Activated T-cell treated with anti-CD3 and anti-CD28 coated beads, Interleukin-2, amount 50 U/mL, for 72 hours (primary cell): ENCODE measurements at places on chromosomes 12 and 14. TPM values are rescaled to one million over a fixed set of nuclear protein-coding genes. Genes with fewer than 3 reads are reported as not detected.

TOMM20L gene
- not detected for total RNA-seq

ADGRD1 gene
- 2.5 TPM for total RNA-seq

LRRC10 gene
- total RNA-seq: not detected

NPC2 gene
- total RNA-seq: 35.4 TPM

- no peak overlapping the region for H3K27ac ChIP-seq
- H3K4me3 ChIP-seq: no peak overlapping the region
- H3K36me3 ChIP-seq: no peaks in the 10 kb centered on the region
- H3K4me1 ChIP-seq: peaks cover 25% of the 10 kb centered on the region
- no peak for DNase-seq
These were observed 1.9 kb downstream of the PTPN21 start for GRCh38 chr14:88552876-88553275.

GRCh38 chr12:67327466-67327865 lies 58.3 kb downstream of the CAND1 start:
- peaks cover 1% of the 10 kb centered on the region for H3K36me3 ChIP-seq
- H3K27ac ChIP-seq: no peak overlapping the region
- H3K4me3 ChIP-seq: no peak overlapping the region
- H3K27me3 ChIP-seq: no peaks in the 10 kb centered on the region
- no peak for DNase-seq
- peaks cover 6% of the 10 kb centered on the region for H3K4me1 ChIP-seq

GRCh38 chr12:73950507-73950906 lies 587.1 kb upstream of the ATXN7L3B start:
- DNase-seq: no peak
- no peaks in the 10 kb centered on the region for H3K4me1 ChIP-seq
- no peak overlapping the region for H3K27ac ChIP-seq

GRCh38 chr14:100662879-100663760 lies 63.6 kb upstream of the DLK1 start:
- no peaks in the 10 kb centered on the region for H3K27me3 ChIP-seq
- no peaks in the 10 kb centered on the region for H3K4me1 ChIP-seq
- DNase-seq: peak; percentile 62
- no peak overlapping the region for H3K4me3 ChIP-seq

- no peak overlapping the region for H3K27ac ChIP-seq
- H3K36me3 ChIP-seq: peaks cover 4% of the 10 kb centered on the region
- no peaks in the 10 kb centered on the region for H3K27me3 ChIP-seq
- H3K4me3 ChIP-seq: no peak overlapping the region
These were observed 45.6 kb downstream of the FANCM start for GRCh38 chr14:45181329-45181728.

GRCh38 chr12:14954269-14954668 lies 7.1 kb downstream of the ARHGDIB start:
- no peaks in the 10 kb centered on the region for H3K27me3 ChIP-seq

GRCh38 chr12:112103758-112104503 lies 4.7 kb downstream of the NAA25 start:
- H3K27me3 ChIP-seq: no peaks in the 10 kb centered on the region
- peaks cover 5% of the 10 kb centered on the region for H3K36me3 ChIP-seq
- peaks cover 76% of the 10 kb centered on the region for H3K4me1 ChIP-seq
- DNase-seq: no peak

DNA sequence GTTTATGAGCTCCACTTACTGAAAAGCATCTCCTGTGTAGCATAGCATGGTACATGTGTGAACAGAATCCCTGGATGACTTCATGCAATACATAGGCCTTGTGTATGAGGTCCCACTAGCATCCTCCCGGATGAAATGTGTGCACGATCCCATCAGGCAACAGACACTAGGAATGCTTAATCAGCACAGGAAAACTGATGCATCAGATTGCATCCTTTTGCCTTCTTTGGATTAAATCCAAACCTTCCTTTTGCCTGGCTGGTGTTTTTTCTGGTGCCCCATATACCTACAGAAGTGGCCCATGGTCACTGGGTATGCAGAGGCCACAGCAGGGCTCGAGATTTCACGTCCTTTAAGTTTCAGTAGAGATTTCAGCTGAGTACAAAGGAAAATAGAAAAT lies 120.9 kb upstream of the COCH start:
- no peak for DNase-seq
- no peaks in the 10 kb centered on the region for H3K36me3 ChIP-seq
- H3K4me1 ChIP-seq: no peaks in the 10 kb centered on the region
- no peak overlapping the region for H3K4me3 ChIP-seq
- no peak overlapping the region for H3K27ac ChIP-seq

DNA sequence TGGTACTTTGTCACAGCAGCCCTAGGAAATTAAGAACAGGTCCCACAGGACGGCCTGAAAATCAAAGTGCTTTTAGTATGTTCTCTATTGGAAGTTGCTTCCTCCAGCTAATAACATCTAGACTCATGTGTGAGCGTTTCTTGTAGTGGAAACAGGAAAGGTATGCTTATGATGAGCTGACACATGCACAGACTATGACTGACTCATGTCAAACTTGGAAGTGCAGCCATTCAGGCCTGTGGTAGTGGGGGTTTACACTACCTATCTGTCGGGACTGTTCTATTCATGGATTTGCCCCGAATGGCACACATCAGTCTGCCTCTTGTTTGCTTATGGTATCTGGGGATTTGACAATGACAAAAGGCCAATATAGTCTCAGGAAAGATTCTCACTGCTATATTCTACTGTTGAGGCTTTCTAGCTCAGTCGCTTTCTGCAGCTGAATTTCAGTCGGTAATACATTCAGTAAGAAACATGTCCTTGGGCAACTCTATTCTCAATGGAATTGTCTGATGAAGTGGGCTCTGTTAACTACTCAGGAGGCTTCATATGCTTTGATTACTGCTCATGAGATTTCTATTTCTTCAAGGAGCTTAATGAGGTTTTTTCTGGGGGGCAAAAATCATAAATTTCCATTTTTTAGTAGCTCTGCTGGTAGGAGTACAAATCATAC lies 270.3 kb upstream of the DAAM1 start:
- DNase-seq: no peak
- no peaks in the 10 kb centered on the region for H3K36me3 ChIP-seq
- peaks cover 17% of the 10 kb centered on the region for H3K27me3 ChIP-seq
- no peak overlapping the region for H3K4me3 ChIP-seq

- H3K4me3 ChIP-seq: no peak overlapping the region
- peaks cover 23% of the 10 kb centered on the region for H3K4me1 ChIP-seq
- H3K27ac ChIP-seq: no peak overlapping the region
- no peak for DNase-seq
- H3K27me3 ChIP-seq: peaks cover 8% of the 10 kb centered on the region
These were observed 72.4 kb upstream of the CHST11 start for GRCh38 chr12:104384141-104384880.
